ENCODE measurements at places on chromosomes 12 and 14.

GRCh38 chr14:70904373-70904772, 2.9 kb upstream of the PCNX1 start:
- no peak for DNase-seq
- peaks cover 12% of the 10 kb centered on the region for H3K4me1 ChIP-seq
- H3K27ac ChIP-seq: no peak overlapping the region
- no peaks in the 10 kb centered on the region for H3K36me3 ChIP-seq

DNA sequence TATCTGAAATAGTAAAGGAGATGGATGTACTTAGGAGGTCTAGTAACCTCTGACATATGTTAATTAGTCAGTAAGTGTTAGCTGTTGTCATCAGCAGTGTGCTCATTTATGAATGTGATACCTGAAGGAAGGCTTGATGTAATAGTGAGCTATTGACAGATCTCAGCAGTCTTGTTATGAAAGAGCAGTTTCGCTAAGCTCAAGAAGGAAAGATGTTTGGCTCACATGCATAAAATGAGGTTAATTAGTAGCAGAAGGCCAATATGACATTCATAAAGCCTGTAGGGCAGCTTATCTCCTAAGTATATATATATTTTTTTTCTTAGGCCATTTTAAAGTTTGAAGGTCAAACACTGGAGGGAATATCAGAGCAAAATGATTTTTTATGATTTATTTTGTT, 2.8 kb downstream of the FAM234B start:
- no peak for DNase-seq
- no peak overlapping the region for H3K27ac ChIP-seq
- no peaks in the 10 kb centered on the region for H3K27me3 ChIP-seq
- no peaks in the 10 kb centered on the region for H3K36me3 ChIP-seq
- H3K4me3 ChIP-seq: no peak overlapping the region

DNA sequence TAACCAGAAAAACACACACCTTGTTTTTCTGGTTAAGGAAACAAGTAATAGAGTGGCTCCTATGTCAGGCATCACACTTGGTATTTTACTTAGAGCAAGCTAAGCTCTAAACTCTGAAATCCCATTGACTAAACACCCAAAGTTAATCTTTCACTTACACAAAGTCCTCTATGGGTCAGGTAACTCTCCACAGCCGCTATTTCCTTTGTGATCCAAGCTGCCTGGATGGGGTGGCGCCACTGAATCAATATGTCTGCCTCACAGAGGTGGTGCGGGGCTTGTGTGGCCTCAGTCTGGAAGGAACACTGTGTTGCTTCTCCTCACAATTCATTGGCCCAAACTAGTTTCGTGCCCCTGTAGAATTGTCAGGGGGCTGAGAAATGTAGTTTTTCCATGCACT, 160.0 kb upstream of the E2F7 start:
- H3K27me3 ChIP-seq: no peaks in the 10 kb centered on the region
- no peak overlapping the region for H3K27ac ChIP-seq
- no peak overlapping the region for H3K4me3 ChIP-seq

GRCh38 chr12:8011331-8011730, 21.2 kb upstream of the FOXJ2 start:
- H3K27ac ChIP-seq: no peak overlapping the region
- DNase-seq: no peak
- no peaks in the 10 kb centered on the region for H3K4me1 ChIP-seq
- no peak overlapping the region for H3K4me3 ChIP-seq
- no peaks in the 10 kb centered on the region for H3K36me3 ChIP-seq

GRCh38 chr12:94186278-94187241, 38.2 kb downstream of the PLXNC1 start:
- H3K4me3 ChIP-seq: no peak overlapping the region
- H3K27me3 ChIP-seq: no peaks in the 10 kb centered on the region
- no peak overlapping the region for H3K27ac ChIP-seq
- H3K4me1 ChIP-seq: peaks cover 11% of the 10 kb centered on the region

- no peak for DNase-seq
- no peaks in the 10 kb centered on the region for H3K27me3 ChIP-seq
- H3K4me1 ChIP-seq: no peaks in the 10 kb centered on the region
- no peak within 1 kb of the TSS for H3K27ac ChIP-seq
- H3K4me3 ChIP-seq: no peak within 1 kb of the TSS
Measured at GRCh38 chr12:80707126-80707829, at the start of gene MYF6. MYF6 (plus strand) TSS chr12:80707634; CDS start chr12:80707720, 86 bp downstream.

GRCh38 chr12:108516511-108517275, 1.6 kb downstream of the FICD start:
- H3K27me3 ChIP-seq: no peaks in the 10 kb centered on the region
- no peak overlapping the region for H3K4me3 ChIP-seq
- DNase-seq: no peak

DNA sequence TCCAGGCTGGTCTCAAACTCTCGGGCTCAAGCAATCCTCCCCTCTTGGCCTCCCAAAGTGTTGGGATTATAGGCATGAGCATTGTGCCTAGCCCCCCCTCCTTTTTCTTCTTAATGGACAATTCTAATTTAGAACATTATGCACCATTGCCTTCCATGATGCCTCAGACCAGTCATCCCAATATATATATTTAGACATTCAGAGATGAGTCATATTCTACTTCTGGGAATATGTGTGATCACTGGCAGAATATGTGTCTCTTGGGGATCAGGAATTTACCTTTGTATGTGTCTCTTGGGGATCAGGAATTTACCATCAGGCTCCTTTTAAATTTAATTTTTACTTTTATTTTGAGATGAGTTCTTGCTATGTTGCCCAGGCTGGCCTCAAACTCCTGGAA, 7.5 kb upstream of the CCDC177 start:
- H3K27ac ChIP-seq: no peak overlapping the region
- no peak overlapping the region for H3K4me3 ChIP-seq
- H3K27me3 ChIP-seq: peaks cover 3% of the 10 kb centered on the region
- DNase-seq: no peak

GRCh38 chr12:131867471-131867870, 27.0 kb upstream of the ULK1 start:
- H3K4me1 ChIP-seq: no peaks in the 10 kb centered on the region
- no peaks in the 10 kb centered on the region for H3K27me3 ChIP-seq
- H3K27ac ChIP-seq: no peak overlapping the region

DNA sequence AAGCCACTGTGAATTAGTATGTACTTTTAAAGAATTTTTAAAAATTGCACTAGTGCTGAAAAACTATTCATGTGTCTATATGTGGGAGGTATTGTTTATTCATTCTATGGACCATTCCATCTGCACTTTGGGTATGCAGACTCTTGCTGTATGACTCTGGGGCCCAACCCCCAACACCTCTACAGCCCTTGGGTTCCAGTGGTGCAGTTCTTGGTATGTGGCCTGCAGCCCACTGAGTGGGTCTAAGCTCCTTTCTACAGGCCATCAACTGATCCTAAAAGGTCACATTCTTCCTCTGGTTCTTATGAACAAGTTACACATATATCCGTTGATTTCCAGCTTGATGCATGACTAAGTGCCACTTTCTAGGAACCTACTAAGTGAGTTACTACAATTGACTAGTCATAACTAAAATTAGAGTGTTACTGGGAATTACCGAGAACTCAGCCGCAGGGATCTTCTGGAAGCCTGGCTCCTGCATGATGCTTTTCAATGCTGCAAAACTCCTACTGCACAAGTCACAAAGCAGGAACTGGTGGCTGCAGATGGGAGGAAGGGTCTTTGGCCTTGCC, 62.4 kb upstream of the MED13L start:
- no peak overlapping the region for H3K4me3 ChIP-seq
- no peaks in the 10 kb centered on the region for H3K4me1 ChIP-seq
- no peaks in the 10 kb centered on the region for H3K36me3 ChIP-seq
- no peak overlapping the region for H3K27ac ChIP-seq
- DNase-seq: no peak
